Esophagus mucosa (tissue), 1 donor: ENCODE measurements at places on chromosomes 5 and 9.

- no peak for ATAC-seq
Measured at GRCh38 chr5:112581811-112582320, 155.8 kb upstream of the APC start.

DNA sequence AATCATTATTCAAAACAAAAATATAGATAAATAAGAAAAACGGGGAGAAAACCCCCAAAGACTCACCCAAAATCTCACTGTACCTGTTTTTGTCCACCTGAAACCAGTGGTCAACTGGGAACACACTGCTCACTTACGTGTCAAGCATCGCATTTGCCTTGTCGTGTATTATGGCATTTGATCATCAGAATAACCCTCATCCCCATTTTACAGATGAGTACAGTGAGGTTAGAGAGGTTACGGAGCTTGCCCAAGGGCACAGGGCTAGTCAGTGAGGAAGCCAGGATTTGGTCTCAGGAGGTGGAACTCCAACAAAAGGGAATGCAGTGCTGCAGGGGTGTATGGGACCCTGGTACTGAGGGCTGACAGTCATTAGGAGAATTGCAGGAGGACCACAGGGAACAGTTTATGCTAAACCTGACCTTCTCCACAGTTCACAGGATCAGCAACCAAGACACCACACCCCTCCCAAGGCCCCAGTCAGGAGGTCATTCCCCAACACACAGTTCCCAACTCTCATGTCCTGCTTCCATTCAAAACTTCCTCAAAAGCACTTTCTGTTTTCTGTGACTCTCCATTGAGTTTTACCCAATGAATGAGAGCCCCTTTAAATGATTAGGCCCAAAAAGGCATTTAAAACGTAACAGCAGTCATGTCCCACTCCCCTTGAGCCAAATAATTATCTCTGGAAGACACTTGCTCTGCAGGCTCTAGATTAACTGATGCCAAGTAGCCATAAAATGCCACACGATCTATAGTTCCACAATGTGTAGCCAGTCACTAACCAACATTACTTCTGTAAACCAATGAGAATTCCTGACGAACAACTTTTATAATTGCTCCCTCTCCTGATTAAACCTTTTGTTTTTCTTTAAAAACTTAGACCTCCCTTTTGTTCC is 50.8 kb downstream of the CTSL start:
- no peak for ATAC-seq

DNA sequence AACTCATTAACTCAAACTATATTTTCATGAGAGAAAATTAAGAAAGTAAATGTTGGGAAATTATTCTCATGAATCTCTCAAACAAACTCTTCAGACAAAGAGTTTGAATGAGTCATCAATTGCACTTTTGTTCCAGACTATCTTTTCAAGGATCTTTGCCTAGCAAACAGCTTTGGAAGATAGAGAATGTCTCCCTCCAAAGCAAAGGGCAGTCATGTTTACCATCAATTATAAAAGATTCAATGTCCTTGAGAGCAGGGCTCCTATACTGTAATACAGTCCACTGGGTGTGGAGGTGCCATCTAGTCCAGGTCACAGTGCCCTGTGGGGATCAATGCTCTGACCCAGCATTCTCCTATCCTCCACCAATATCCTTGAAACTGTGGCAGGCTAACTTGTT is 1429.3 kb downstream of the EFNA5 start:
- no peak for ATAC-seq

DNA sequence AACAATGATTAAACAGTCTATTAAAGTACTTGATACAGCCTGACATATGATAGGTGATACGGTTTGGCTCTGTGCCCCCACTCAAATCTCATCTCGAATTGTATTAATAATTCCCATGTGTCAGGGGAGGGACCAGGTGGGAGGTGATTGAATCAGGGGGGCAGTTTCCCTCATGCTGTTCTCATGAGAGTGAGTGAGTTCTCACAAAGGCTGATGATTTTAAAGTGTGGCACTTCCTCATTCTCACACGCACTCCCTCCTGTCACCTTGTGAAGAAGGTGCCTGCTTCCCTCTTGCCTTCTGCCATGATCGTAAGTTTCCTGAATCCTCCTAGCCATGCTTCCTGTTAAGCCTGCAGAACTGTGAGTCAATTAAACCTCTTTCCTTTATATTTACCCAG is 40.1 kb upstream of the TARS1 start:
- ATAC-seq, result peak; percentile 58

GRCh38 chr5:170483701-170484458 is 19.9 kb upstream of the KCNIP1 start:
- peak; percentile 22 for ATAC-seq

DNA sequence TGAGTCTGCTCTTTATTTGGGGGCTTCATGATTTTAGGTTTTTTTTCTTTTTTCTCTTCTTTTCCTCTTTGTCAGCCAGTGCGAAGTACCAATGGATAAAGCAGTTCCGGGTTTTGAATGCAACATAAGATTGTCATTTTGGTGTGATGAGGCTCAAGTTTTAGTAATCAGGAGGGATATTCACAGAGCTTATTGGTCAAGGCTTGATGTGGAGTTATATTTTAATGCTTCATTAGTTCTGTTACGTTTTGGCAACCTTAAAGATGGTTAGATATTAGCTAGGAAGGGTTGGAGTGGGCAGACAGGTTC is 1.4 kb downstream of the PIK3R1 start:
- ATAC-seq, result no peak

DNA sequence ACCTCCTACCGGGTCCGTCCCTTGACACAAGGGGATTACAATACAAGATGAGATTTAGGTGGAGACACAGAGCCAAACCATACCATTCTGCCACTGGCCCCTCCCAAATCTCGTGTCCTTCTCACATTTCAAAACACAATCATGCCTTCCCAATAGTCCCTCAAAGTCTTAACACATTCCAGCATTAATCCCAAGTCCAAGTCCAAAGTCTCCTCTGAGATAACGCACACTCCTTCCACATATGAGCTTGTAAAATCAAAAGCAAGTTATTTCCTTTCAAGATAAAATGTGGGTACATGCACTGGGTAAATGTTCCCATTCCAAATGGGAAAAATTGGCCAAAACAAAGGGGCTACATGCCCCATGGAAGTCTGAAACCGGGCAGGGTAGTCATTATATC is 463.9 kb upstream of the CDH9 start:
- ATAC-seq, result no peak

- peak; percentile 35 for ATAC-seq
Measured at GRCh38 chr5:74640954-74641734, 616 bp upstream of the ENC1 start.

GRCh38 chr5:90810211-90810610 is 251.6 kb downstream of the ADGRV1 start:
- no peak for ATAC-seq

DNA sequence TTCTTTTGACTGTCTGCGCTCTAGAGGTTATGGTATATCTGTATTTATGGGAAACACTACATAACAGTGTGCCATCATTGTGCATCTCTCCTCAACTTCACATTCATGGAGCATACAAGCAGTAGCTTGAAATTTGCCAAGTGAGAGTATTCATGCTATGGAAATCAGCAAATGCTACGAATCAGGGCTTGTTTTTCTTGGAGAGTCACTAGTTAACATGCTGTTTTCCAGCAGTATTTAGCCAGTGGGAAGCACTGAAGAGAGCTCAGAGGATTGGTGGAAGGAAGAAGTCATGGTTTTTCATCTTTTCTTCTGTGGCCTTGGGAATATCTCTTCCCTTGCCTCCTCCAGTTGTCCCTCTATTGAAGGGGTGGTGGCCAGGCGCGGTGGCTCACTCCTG is 303.0 kb downstream of the PSAT1 start:
- no peak for ATAC-seq

GRCh38 chr5:169561893-169562292 is 21.7 kb upstream of the SPDL1 start:
- ATAC-seq, result no peak
